ENCODE measurements at places on chromosomes 7 and 10. TPM values are rescaled to one million over a fixed set of nuclear protein-coding genes. Genes with fewer than 3 reads are reported as not detected.

DNA sequence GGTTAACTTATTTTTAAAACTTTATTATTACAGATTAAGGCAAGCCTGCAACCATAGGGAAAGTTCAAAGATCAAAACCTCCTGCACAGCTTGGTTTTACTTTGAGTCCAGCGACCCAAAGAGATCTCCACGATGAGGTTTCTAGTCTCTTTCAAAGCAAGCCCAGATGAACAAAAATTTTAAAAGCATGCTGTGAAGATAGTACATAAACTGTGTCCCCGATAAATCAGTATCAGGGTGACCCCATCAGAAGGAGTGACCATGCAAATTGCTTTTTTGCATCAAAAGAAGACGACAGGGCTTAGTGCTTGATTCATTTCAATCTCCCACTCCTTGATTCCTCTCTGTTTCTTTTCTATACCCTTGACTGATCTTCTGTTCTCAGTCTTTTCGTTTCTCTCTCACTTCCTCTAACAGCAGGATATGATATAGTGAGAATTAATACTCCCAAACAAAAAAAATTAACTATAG lies 16.0 kb upstream of the DNTT start:
- no peak for DNase-seq

DNA sequence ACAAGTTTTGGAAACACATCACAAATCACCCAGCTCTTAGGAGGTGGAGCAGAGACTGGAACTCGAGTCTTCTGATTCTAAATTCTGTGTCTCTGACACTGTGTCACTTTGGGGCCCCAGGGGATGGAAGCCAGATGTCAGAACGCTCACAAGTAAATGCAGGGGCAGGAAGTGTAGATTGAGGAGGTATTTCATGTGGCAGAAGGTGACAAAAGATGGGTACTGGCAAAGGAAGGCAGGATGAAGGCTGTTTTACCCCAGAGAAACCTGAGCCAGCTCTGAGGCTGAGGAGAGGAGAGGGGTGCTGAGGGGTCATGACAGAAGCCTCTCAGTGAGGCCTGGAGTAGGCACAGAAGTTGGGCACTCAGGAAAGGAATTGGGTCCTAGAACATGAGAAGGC lies 6.0 kb upstream of the PURB start:
- DNase-seq, result no peak

DNA sequence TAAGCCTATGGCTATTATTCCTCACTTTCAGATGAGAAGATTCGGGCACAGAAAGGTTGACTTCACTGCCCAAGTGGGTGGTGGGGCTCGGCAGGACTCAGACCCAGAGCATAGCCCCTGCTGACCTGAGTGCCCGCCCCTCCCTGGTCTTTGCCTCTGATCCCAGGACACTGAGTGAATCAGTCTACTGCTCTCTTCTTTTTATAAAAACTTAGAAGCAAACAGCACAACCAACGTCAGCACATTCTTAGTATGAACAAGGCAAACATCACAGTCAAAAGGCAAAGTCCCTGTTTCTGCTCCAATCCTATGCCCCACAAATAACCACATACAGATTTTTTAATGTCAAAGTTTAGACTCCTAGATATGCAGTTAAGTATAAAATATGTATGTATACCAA lies 237.8 kb downstream of the ZMYND11 start:
- DNase-seq, result no peak

- no peak for DNase-seq
These were observed 69.7 kb downstream of the VWA2 start for GRCh38 chr10:114308531-114309363.

GRCh38 chr7:150715293-150715692 lies 1.1 kb upstream of the GIMAP1 start:
- DNase-seq, result no peak

- no peak for DNase-seq
These were observed 8.7 kb downstream of the NCAPG2 start for GRCh38 chr7:158695726-158696452.

DNA sequence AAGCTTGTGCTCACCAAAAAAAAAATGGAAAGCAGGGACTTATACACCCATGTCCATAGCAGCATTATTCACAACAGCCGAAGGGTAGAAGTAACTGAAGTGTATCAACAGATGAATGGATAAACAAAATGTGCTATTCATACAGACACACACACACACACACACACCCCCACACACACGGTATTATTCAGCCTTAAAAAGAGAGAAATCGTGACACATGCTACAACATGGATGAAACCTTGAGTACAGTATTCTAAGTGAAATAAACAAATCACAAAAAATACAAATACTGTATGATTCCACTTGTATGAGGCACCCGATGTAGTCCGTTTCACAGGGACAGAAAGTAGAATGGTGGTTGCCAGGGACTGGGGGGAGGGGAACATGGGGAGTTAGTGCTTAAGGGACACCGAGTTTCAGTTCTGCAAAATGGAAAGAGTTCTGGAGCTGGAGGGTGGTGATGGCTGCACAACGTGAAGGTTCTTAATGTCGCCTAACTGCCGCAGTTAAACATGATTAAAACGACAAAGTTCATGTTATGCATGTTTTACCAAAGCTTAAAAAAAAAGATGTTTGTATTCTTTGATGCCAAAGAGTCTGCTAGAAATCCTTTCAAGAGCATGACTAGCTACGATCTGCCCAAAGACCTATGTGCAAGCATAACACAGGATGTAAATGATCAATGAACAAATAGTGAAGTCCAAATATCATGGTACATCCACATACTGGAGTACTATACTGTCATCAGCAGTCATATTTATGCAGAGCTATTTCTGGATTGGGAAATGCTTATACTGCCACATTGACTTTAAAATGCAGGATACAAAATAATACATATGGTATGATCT lies 7.2 kb downstream of the TNS3 start:
- DNase-seq, result no peak

DNA sequence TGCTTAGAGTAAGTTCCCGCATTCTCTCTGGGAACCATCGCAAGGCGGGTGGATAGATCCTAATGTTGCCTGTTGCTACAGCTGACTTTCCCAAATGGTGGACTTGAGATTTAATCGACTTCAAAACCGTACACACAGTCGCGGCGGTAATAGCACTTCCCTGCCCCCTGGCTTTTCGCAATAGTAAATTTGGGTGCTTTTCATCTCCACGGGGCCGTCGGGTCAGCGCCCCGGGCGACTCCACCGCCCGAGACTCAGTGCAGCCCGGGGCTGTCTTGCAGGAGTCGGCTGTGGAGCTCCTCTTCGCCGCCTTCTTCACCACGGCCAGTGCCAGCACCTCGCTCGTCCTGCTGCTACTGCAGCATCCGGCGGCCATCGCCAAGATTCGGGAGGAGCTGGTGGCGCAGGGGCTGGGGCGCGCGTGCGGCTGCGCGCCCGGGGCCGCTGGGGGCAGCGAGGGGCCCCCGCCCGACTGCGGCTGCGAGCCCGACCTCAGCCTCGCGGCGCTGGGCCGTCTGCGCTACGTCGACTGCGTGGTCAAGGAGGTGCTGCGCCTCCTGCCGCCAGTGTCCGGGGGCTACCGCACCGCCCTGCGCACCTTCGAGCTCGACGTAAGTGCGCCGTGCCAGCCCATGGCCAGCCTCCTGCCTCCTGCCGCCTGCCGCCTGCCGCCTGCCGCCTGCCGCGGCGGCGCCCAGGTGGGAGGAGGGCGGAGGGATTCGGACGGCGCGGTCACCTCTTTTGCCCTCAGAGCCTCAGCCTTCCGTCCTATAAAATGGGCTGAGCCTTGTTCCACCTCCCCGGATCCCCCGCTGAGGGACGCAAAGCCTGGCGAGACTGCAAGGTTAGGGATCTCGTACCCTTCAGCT lies 5.3 kb downstream of the CYP26C1 start:
- DNase-seq, result no peak

DNA sequence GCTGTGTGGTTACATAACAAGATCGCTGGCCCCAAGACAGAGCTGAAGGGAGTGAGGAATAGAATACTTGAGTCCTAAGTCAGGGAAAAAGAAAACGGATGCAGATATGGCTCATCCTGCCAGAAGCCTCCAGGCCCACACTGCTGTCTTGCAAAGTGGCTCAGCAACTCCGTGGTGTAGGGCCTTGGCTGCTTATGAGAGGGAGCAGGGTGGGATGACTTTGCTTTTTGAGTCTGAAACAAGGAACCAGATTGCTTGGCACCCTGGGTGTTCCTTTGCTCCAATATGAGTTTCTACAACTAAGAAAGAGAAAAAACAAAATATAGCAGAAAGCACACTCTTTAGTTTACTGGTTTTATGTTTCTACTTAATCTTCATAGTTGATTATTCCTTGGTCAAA lies 193.8 kb upstream of the WDR11 start:
- DNase-seq, result no peak

DNA sequence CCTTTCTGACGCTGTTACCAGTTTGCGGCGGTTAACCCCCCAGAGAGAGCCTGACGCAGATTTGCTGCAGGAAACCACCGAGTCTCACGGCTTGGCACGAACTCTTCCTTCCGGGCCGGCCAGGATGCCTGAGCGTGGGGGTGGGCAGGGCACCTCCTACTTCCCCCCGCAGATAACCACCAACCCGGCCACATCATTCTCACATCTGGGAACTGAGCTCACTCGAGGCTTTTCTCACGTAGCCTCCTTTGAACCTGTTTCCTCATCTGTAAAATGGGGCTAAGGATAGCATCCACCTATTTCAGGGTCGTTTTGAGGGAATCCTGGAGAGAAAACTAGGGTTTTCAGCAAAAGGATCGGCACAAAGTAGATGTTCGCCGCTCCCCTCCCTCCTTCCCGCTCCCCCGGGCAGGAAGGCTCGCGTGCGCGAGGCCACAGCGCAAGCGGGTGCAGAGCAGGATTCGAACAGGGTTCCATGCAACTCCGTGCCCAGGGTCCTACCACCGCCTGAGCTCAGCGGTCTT lies 23.6 kb downstream of the DDIT4 start:
- DNase-seq, result no peak

DNA sequence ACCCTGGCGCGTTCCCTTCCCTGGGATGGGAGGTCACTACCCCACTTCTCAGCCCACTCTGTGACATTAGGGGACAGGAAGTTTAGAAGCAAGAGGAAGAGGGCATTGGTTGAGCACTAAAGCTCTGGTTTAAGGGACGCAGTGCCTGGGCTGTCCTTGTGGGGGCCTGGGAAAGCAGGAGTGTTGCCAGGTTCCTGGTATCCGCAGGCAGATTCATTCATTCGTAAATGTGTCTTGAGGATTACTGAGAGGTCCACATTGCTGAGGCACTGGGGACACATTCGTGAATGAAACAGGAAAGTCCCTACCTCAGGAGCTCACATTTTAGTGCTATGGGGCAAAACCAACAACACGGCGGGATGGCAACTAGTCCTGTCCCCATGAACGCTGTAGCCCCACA lies 69.4 kb downstream of the COL13A1 start:
- no peak for DNase-seq

DNA sequence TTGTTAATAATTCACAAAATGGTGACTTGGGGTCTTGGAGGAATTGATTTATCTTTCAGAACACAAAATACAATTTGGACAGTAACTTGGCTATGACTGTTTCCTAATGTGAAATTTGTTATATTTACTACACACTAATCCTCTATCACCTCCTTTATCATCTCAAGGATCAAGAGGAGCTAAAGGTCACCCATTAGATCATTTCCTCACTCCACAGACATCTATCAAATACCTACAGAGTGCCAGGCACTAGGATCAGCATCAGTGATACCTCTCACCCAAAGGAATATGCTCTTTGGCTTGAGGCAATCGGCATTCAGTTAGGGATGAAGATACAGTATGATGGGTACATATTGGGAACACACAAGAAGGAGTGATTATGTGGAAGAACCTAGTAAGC lies 132.1 kb downstream of the INHBA start:
- DNase-seq, result no peak

Gene COL28A1
- 0.22 TPM for total RNA-seq

Gene DRGX
- total RNA-seq, result not detected

Gene SMARCD3
- 3.0 TPM for total RNA-seq

Gene SLC13A1
- total RNA-seq, result not detected

Gene KLF14
- total RNA-seq, result not detected

Gene CHRM2
- 0.17 TPM for total RNA-seq

Gene ERVW-1
- total RNA-seq, result not detected
